ENCODE measurements at places on chromosomes 5 and 9.

DNA sequence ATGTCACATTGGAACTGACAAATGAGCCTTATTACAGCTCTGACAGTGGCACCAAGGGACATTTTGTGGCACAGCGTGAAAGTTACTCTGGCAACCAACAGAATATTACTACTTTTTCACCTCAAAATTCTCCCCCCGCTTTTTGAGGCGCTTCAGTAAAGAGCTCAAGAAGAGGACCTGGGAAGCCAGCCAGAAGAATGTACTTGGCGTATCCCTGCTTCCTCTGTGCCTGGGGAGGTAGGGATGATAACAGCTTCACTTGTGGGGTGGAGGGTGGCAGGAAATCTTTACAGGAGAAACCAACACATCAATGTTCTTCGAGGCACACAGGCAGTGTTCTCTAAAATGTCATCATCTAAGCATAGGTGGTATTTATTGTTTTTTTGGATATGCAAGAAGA, 624.1 kb downstream of the NR2F1-AS1 start:
- DNase-seq = no peak

DNA sequence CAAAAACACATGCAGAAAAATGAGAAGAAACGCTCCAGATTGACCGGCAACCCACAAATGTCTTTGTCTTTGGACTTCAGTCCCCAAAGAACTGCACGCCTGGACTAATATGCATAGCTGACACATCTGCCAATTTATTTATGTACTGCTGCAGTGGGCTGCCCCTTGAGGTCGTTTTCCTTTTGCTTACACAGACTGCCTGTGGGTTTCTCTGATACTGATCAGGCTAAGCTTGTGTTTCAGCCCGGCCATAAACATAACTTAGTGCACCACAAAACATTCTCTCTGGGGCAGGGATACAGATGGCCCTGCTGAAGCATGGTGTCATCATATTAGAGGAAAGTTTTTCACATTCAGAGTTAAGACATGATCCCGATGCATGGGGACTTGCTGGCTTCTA, 75.4 kb downstream of the NUDT12 start:
- no peak for DNase-seq

DNA sequence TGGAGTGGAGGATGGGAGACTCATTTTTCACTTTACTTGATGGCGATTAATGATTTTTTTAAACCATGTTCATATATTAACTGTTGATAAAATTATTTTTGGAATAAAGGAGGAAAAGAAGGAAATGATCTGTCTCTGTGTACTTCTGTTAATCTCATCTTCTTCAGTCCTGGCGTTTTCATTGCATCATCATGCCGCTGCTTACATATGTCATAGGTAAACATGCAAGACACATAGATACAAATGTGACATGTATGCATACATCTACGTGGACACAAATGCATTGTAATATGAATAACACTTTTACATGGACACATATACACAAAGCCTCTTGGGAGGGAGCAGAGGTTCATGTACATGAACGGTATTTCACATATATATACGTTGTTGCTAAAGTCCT, 10.0 kb downstream of the TMEM174 start:
- DNase-seq = no peak

- no peak for DNase-seq
Measured at GRCh38 chr9:98644011-98644410, 64.7 kb downstream of the GABBR2 start.

- DNase-seq = no peak
Measured at GRCh38 chr5:120684749-120685415, 220.8 kb downstream of the PRR16 start.

- DNase-seq = no peak
Measured at GRCh38 chr5:22542340-22542739, 310.8 kb downstream of the CDH12 start.

GRCh38 chr5:37776826-37777225, 63.0 kb downstream of the GDNF start:
- no peak for DNase-seq

GRCh38 chr9:121399126-121399882, 29.3 kb upstream of the STOM start:
- no peak for DNase-seq

GRCh38 chr5:79464695-79465332, 49.1 kb downstream of the HOMER1 start:
- peak; percentile 45 for DNase-seq

DNA sequence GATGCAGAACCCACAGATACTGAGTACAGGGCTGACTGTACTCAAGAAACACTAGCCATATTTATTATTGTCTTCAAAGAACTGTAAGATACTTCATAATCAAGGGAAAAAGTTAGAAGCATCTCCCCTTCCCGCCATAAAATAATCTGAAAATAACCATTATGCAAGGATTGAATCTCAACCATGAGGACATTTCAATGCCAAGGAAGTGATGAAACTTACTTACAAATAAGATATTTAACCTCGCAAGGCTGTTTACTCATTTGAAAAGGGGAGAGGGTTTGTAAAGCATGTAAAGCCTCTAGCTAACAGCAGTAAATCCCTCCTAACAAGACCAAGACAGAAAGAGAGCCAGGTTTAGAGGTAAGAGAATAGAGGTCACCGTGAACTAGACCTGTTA, 6.3 kb downstream of the MYO10 start:
- DNase-seq = no peak

GRCh38 chr9:21993893-21994555, at the start of gene CDKN2A:
Gene CDKN2A, minus strand, starts transcription at chr9:21994392.
- peak; percentile 86 for DNase-seq

DNA sequence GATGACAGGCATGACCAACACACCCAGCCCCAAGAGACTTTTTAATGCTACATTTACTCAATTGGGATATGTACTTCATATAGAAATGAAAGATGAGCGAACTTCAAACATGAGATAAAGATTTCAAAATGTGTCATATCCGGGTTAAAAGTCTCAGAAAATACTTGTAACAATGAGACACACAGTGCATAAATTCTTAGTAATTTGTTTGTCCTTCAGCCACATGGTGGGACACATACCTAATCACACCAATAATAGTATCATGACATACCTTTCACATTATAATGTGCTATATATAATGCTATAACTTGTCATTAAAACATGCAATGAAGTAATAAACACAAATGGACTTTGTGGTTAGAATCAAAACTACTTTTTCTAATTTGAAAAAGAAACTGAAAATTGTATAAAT, 204.7 kb upstream of the RFX3 start:
- DNase-seq = no peak

DNA sequence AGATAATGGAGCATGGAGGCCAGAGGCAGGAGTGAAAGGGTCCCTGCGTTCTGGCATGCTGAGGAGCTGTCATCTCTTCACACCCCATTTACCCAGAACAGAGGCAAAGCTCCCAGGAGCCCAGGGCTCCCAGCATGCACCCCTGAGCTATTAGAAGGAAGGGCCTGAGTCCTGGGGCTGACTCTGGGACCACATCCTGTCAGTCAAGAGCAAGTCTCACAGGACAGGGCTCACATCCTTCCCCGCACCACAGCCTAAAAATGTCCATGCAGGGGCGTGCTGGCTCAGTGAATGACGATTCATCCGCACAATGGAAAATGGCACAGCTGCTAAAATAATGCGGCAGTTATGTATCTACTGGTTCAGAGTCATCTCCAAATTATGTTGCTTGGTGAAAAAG, 31.4 kb downstream of the CAMK2A start:
- DNase-seq = no peak

GRCh38 chr9:127574072-127574993, 37.7 kb upstream of the STXBP1 start:
- DNase-seq = peak; percentile 73

GRCh38 chr9:75142202-75142601, 53.9 kb downstream of the OSTF1 start:
- DNase-seq = no peak

Measured in NCI-H1694 treated with DMSO at 0.1 percent for 48 hours (cell line).